ENCODE measurements at places on chromosomes 12 and 14. TPM values are rescaled to one million over a fixed set of nuclear protein-coding genes. Genes with fewer than 3 reads are reported as not detected.

Gene KTN1
- total RNA-seq: 175 TPM

Gene GPR65
- total RNA-seq: 2.5 TPM

Gene BMAL2
- 9.3 TPM for total RNA-seq

Gene DTX1
- total RNA-seq: 3.3 TPM

Gene PMCH
- total RNA-seq: not detected

Gene IL23A
- total RNA-seq: not detected

Gene ACOT4
- 1.6 TPM for total RNA-seq

Gene PROX2
- not detected for total RNA-seq

Gene GPRC5D
- not detected for total RNA-seq

Gene DEGS2
- total RNA-seq: 6.5 TPM

Gene PLEKHG7
- 0.37 TPM for total RNA-seq

Gene KCNK13
- 0.32 TPM for total RNA-seq

Gene TBK1
- total RNA-seq: 63.3 TPM

Gene OR6C2
- 0.42 TPM for total RNA-seq

Measured in urinary bladder (tissue), 4 donors.